Anterior cingulate cortex (tissue), 58 donors: ENCODE measurements at places on chromosomes 4 and X.

- no peak for DNase-seq
These were observed 553.2 kb upstream of the FAT1 start for GRCh38 chr4:187276736-187277408.

DNA sequence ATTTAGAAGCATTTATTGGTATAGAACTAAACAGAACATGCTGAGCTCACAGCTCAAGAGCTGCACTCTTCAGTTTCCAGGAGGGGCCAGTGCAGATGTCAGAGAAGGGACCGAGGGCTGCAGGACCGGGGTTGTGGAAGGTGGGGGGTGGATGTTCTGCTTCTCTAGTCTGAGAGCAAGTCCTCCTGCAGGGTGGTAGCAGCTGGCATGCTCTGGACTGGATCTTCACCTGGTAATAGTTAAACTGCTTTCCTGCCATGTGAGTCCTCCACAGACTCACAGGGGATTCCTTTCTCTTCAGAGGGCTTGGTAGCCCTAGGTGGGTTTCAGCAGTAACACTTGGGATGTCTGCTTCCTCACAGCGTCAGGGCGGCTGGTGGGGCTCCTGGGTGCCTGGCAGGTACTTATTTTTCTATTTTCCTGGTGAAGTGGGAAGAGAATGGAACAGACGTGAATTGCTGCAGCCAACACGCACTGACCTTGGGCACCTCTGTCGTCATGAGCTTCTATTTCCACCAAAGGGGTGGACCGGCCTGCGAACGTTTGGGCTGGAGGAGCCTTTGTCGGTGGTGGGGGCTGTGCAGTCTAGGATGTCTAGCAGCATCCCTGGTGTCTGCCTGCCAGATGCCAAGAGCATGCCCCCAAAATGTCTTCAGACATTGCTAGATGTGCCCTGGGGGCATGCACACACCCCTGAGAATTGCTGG, 2.5 kb downstream of the MAEA start:
- DNase-seq = no peak

- DNase-seq = no peak
These were observed 34.0 kb upstream of the RNF128 start for GRCh38 chrX:106692425-106693065.

- no peak for DNase-seq
These were observed at the start of gene ARHGEF6 for GRCh38 chrX:136780763-136781162. ARHGEF6 (minus strand) TSS chrX:136780932; CDS start chrX:136780882, 50 bp downstream.

GRCh38 chr4:5708449-5709206, at the start of gene EVC2:
EVC2 (minus strand) TSS chr4:5708559; CDS start chr4:5708513, 46 bp downstream.
- DNase-seq = no peak
